ENCODE measurements at places on chromosomes 2 and 18. TPM values are rescaled to one million over a fixed set of nuclear protein-coding genes. Genes with fewer than 3 reads are reported as not detected.

GRCh38 chr2:2134037-2134436 is 197.0 kb downstream of the MYT1L start:
- H3K27ac ChIP-seq, result no peak overlapping the region
- no peak for DNase-seq
- H3K27me3 ChIP-seq, result no peaks in the 10 kb centered on the region
- no peak overlapping the region for H3K4me3 ChIP-seq
- no peaks in the 10 kb centered on the region for H3K36me3 ChIP-seq
- no peaks in the 10 kb centered on the region for H3K4me1 ChIP-seq

TUBA3E gene
- total RNA-seq, result not detected

DNA sequence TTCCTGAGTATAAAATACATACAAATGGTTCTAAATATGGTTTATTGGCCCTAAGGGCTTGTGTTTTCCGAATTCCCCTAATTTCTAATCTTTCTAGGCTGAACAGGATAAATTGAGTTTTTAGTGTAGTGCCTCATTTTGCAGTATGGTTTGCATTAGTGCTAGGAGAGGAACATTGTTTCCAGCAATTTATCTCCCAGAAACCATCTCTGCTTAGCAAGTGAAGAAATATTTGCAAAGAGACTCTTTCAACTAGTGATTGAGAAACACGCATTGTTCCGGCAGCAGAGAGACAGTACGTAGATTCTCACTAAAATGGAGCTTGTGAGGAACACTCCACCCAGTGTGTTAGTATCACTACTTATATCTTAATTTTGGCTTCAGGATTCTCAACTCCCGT is 177.8 kb upstream of the EPAS1 start:
- no peak for DNase-seq
- no peaks in the 10 kb centered on the region for H3K27me3 ChIP-seq
- H3K4me1 ChIP-seq, result peaks cover 9% of the 10 kb centered on the region

DNA sequence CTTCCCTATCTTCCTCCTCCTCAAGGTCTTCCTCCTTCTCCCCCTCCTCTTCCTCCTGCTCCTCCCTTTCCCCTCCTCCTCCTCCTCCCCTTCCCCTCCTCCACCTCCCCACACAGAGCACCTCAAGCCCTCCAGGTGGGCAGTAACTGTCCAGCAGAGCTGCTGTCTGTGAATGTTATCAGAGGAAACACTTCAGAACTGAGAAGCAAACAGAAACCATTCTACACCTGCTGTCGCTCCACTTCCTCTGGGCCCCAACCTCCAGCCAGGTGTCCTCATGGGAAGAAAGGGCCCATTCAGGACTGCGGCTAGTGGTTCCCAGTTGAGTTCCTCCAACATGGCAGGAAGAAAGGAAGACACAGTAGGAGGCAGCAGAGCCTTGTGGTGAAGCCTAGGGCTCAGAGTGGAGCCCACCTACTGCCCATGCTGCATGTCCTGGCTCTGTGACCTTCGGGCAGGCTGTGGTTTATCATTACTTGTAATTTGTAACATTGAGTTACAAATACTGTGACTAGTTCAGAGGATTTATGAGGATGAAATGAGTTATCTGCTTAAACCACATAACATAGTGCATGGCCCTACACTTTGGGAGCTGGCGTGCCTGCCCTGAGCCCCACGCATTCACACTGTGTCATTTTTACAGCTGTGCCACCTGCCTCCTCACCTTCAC is 165.9 kb upstream of the ID2 start:
- no peaks in the 10 kb centered on the region for H3K4me1 ChIP-seq
- no peak overlapping the region for H3K4me3 ChIP-seq
- H3K27me3 ChIP-seq, result no peaks in the 10 kb centered on the region

- H3K27ac ChIP-seq, result no peak overlapping the region
- DNase-seq, result no peak
- H3K4me1 ChIP-seq, result no peaks in the 10 kb centered on the region
- H3K4me3 ChIP-seq, result no peak overlapping the region
Measured at GRCh38 chr2:68837861-68838341, 33.3 kb downstream of the BMP10 start.

DNA sequence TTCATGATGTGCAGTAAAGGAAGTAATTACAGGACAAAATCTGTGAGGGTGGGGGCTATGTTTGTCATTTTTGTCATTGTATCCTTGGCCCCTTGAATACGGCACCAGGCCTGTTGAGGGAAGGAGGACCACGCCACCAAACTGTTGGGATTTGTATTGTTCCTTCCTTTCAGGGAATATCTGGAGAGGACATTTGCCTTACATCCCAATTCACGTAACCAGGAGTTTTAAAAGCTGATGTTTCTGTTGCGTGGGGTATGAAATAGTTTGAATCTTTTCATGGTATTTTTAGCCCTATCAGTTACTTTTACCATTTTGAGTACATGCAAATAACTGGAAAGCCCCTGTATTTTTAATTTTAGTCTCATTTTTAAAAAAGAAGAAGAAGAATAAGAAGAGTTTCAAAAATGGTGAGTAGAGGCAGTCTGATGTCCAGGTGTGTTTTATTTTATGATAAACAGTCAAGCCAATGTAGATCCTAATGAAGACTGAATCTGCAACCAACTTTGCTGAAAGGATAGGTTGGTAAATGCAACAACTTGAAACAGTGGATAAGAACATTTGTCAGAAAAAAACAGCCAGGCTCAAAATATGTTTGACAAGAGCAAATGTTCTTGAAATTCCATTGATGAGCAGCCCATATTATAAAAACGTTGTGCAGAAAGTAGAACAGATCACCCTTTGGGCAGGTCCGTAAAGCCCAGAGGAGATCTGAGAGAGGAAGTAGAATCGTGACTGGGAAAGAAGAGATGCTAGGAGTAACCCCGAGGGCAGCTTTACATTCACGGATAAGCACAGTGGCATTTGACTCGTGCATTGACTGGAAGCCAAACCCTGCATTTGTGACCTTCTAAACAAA is 54.5 kb downstream of the RASGRP3 start:
- no peak overlapping the region for H3K27ac ChIP-seq
- no peaks in the 10 kb centered on the region for H3K36me3 ChIP-seq
- no peaks in the 10 kb centered on the region for H3K4me1 ChIP-seq
- no peak for DNase-seq
- no peak overlapping the region for H3K4me3 ChIP-seq

- DNase-seq, result no peak
- no peak overlapping the region for H3K4me3 ChIP-seq
- no peaks in the 10 kb centered on the region for H3K4me1 ChIP-seq
- no peak overlapping the region for H3K27ac ChIP-seq
- no peaks in the 10 kb centered on the region for H3K27me3 ChIP-seq
Measured at GRCh38 chr2:216341121-216341520, 31.2 kb downstream of the MARCHF4 start.

- peak; percentile 40 for DNase-seq
- H3K36me3 ChIP-seq, result no peaks in the 10 kb centered on the region
- H3K27me3 ChIP-seq, result no peaks in the 10 kb centered on the region
- no peaks in the 10 kb centered on the region for H3K4me1 ChIP-seq
Measured at GRCh38 chr2:110157153-110157793, 41.7 kb upstream of the MALL start.

DNA sequence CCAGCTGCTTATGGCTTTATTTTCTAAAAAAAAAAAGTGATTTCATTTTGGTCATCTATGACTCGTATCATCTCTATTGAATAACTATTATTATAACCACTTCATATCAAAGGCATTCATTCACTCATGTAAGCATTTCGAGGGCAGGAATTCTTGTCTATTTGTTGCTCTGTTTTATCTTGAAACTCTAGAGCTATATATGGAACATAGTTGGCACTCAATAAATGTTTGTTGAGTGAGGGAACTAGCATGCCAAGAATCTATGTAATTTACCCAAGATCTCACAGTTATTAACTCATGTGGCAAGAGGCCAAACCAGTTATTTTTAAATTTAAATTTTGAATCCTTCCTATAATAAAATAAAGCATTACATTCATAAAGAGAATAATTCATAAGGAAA is 470.1 kb downstream of the TMX3 start:
- H3K4me1 ChIP-seq, result no peaks in the 10 kb centered on the region
- no peak overlapping the region for H3K4me3 ChIP-seq
- no peaks in the 10 kb centered on the region for H3K27me3 ChIP-seq
- no peak overlapping the region for H3K27ac ChIP-seq
- no peak for DNase-seq
- no peaks in the 10 kb centered on the region for H3K36me3 ChIP-seq

LINC00305 gene
- not detected for total RNA-seq

- peaks cover 35% of the 10 kb centered on the region for H3K27me3 ChIP-seq
- no peak for DNase-seq
- peaks cover 7% of the 10 kb centered on the region for H3K4me1 ChIP-seq
- no peaks in the 10 kb centered on the region for H3K36me3 ChIP-seq
- H3K4me3 ChIP-seq, result no peak overlapping the region
Measured at GRCh38 chr18:32773382-32773712, 524 bp upstream of the KLHL14 start.

DNA sequence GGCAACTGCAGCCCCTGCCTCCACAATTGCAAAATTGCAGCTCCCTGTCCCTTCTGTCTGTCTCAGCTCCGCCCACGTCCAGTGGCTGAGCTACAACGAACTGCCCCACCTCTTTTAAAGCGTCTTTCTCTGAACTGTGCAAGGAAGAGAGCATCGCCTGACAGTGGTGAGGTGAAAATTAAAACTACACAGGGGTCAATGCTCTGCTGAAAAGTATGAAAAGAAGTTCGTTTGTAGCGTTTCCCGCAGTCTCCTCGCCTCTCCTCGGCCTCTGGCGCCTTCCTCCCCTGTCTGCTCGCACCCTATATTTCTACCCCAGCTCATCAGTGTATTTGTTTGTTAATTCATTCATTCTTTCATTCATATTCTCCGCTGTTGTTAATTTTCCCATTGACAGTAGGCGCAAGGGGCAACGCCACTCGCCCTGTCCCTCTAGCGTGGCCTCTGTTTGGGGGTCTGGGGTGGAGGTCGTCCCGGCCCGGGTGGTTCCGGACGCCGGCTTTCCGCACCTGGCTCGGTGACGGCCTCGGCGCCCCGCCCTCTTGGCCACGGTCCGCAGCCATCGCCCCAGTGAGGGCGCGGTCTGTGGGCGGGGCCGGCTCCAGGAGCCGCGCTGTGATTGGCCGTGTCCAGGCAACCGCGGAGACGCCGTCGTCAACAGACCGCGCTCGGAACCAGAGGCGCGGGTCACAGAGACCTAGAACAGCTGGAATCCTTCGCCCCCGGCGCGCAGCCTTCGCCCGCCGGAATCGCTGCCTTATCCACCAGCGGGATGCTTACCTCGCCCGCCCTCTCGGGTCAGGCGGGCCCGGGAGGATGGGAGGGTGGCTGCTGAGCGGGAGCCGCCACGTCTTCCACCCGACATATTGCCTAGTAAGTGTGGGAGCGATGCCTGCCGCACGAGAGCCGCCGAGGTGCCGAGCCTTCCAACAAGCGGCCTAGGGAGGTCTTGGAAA is at the start of gene VWA3B:
Gene VWA3B (plus strand): TSS at position 677 of the 956 bp plus-strand sequence. CDS start 5,926 bp downstream, outside the sequence.
- peak; percentile 89 for DNase-seq
- no peaks in the 10 kb centered on the region for H3K36me3 ChIP-seq
- peak within 1 kb of the TSS; percentile 62 for H3K4me3 ChIP-seq

DNA sequence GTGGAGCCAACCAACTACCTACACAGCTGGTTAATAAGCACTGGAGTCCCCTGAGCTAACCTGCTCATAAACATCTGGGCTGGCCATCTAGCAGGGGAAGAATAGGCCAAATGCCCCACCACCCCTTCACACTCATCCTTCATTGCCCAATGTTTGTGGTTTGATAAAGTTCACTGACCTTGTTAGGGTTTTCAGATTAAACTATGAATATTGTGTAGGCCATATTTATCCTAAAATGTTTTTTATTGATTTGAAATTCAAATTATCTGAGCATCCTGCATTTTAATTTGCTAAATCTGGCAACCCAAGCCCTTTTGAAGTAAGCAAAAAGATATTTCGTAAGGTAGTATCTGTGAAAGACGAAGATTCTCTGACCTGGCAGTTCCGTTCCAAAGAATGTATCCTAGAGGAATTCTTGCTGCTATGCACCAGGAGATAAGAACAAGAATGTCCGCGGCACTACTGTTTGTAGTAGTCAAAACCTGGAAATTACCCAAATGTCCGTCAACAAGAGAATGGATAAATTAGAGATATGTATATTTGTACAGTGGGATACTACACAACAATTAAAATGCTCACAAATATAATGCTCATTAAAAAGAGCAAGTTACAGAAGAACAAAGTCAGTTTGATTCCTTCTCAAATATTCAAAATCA is 5.8 kb upstream of the TLK1 start:
- DNase-seq, result no peak
- no peaks in the 10 kb centered on the region for H3K27me3 ChIP-seq
- no peaks in the 10 kb centered on the region for H3K36me3 ChIP-seq
- no peak overlapping the region for H3K4me3 ChIP-seq
- no peaks in the 10 kb centered on the region for H3K4me1 ChIP-seq

- H3K4me3 ChIP-seq, result no peak overlapping the region
- H3K27me3 ChIP-seq, result no peaks in the 10 kb centered on the region
- no peak for DNase-seq
- H3K4me1 ChIP-seq, result no peaks in the 10 kb centered on the region
- H3K27ac ChIP-seq, result no peak overlapping the region
Measured at GRCh38 chr18:77369644-77370043, 120.0 kb downstream of the GALR1 start.

GRCh38 chr2:53827398-53828175 is 32.2 kb downstream of the GPR75 start:
- H3K27me3 ChIP-seq, result no peaks in the 10 kb centered on the region
- no peak overlapping the region for H3K27ac ChIP-seq
- DNase-seq, result no peak
- H3K36me3 ChIP-seq, result no peaks in the 10 kb centered on the region
- H3K4me3 ChIP-seq, result no peak overlapping the region
- H3K4me1 ChIP-seq, result no peaks in the 10 kb centered on the region

DNA sequence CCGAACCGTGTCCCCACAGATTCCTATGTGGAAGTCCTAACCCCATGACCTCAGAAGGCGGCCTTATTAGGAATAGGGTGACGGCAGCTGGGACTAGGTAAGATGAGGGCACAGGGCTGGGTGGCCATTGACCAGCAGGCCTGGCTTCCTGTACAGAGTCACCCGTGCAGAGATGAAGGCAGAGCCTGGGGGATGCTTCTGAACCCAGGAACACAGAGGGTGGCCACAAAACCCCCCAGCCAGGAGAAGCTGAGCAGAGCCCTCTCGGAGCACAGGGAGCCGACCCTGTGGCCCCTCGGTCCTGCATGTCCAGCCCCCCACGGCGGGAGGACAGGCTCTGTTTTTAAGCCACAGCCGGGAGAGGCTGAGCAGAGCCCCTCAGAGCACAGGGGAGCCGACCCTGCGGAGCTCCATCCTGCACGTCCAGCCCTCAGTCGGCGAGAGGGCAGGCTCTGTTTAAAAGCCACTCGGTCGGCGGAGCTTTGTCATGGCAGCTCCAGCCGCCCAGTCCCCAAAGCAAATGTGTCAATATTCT is 2.7 kb downstream of the PDCD1 start:
- H3K36me3 ChIP-seq, result no peaks in the 10 kb centered on the region
- no peaks in the 10 kb centered on the region for H3K27me3 ChIP-seq
- no peak overlapping the region for H3K27ac ChIP-seq
- no peak overlapping the region for H3K4me3 ChIP-seq
- H3K4me1 ChIP-seq, result peaks cover 3% of the 10 kb centered on the region
- no peak for DNase-seq
